Activated T-helper 1 cell treated with Interleukin-2 at 50 U/mL for 16 hours (primary cell): ENCODE measurements at places on chromosomes 2 and 18.

DNA sequence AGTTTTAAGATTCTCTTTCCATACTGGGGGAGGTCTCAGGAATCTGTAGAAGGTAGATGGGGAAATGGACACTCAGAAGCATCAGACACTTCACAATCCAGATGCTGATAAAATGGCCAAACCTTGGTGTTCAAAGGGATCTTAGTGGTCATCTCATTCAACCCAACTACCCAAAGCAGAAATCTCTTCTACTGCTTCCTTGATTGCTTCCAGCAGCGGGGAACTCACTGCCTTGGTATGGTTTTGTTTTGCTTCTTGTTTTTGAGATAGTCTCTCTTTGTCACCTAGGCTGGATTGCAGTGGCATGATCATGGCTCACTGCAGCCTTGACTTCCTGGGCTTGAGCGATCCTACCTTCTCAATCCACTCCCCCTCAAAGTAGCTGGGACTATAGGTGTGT is 39.3 kb upstream of the PTMA start:
- DNase-seq: no peak

DNA sequence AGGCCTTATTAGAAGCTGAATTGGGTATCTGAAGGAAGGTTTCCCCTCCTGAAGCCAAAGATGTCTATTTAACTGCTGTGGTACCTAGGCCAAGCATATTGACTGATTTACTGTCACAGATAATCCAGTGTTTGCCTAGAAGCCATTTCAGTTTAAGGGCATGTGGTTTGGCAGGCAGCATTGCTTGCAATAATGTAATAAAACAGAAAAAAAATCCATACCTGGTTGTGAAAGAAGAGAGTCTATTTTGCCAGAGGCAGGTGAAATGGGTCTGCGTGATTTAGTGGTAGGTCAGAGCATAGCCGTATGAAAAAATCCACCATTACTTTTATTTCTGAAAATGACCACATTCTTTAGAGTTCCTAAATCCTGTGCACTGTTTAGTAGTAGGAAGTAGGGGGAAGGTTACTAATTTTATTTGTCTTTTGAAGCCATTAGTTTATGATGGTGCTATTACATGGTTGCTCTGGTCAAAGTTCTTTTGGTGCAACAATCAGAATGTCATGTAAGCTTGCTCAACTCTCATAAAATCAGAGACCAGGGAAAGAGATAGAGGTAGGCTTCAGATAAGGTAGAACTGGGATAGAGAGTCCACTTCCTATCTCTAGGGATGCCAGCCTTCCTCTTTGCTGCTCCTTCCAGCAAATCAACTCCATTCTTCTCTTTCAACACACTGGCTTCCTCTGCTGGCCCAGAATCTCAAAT is 343.4 kb downstream of the GPD2 start:
- no peak for DNase-seq

DNA sequence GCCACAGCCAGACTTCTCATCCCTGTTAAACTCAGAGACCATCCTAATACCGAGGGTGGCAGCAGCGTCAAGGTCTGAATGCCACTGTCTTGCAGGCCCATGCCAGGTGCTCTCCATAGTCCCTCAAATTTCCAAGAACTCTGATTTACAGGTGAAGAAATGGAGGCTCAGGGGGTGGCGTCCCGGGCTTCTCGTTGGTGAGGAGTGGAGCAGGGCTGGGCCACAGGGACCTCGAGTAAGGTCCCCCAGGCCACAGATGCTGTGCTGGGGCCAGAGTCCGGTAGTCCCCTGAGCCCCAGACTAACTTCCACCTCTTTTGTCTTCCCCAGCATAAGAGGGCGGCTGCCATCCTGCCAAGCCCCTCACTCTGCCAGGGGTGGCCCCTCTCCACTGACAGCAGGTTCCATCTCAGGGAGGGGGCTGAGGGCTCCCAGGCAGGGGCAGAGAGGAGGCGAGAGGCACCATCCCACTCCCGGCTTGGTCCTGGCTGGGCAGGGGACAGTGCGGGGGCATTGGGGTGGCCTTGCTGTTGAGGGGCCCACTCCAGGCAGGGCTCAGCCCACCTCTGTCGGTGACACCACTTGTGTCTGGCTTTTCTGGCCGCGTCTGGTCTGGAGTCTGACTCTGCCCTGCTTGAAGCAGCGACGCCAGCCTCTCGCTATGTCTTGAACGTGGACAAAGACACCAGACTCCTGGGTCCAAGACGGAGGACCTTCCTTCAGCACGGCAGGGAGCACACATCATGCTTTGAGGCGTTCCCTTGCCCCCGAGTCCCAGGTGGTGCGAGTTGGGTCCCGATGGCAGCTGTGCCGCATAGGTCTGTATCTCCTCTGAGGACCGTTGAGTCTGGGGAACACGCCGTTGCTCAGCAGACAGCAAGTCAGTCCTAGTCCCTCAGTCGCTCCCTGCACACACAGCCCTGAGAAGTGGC is 15.9 kb upstream of the KLHL30 start:
- no peak for DNase-seq

DNA sequence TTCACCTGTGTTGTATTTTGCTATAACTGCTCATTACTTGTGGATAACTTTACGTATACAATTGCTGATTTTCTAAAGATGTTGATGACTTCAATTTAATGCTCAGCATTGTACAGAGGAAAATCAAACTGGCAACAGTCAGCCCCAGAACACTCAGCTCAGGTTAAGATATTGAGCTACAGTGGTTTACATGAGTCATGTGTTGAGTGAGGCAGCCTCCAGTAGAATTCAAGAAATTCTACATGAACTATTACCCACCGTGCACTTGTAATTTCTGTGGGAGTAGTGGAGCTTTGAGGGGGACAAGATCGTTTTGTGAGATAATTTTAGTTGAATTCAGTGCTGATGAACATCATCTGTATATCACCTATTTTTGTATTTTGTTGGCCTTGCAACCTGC is 292.3 kb downstream of the ALPK2 start:
- DNase-seq: no peak

DNA sequence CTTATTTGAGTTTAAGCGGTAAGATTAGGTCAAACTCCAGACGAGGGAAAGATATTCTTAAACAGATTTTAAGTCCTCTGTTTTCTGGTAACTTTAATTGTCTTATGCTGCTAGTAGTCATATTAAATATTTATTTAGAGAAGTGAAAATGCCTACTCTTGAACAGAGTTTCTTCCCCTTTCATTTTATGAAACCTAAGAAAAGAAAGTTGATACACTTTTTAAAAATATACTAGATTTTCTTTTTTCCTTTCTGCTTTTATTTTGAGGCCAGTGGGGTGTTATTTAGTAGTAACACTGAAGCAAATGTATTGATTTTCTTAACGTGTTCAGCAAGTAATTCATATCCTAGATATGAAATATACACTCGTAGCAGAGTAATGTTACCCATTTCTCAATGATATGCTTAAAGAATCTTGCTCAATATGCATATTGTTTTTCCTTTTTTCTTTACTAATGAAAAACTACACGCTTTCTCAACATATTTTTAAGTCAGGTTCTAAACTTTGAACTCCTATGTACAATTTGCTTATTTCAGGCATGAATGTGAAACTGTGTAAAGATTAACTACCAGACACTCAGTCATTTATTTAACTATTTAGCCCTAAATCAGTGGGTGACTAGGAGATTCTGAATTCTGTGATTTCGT is 691 bp downstream of the KYNU start:
- DNase-seq: no peak

GRCh38 chr2:240786871-240787311 is 33.1 kb downstream of the KIF1A start:
- no peak for DNase-seq

- DNase-seq: no peak
Observed at GRCh38 chr2:182726473-182726872, 10.4 kb downstream of the DNAJC10 start.

DNA sequence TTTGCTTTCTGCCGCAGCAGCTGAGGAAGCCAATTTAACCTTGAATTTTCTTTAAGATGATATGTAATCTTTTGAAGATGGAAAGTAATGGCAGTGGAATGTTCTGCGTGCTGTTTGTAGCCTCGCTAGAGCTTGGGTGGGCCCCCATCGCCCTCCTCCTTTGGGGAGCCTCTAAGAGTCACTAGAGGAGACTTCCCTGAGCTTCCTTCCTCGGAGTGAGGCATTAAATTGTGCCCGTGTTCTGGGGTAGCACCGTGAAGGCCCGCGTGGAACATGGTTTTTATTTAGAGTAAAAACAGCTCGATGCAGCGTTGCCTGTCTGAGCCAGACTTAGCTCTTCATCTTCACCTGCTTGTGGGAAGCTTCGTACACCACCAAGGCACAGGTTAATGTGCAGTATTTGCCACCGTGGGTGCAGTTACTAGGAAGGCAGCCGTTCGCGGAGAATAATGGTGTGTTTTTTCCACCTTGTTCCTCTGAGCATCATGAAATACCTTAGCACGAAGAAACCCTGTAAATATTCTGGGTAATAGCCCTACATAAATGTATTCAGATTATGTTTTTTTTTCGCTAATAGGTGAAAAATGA is 38.5 kb downstream of the NCK2 start:
- DNase-seq: no peak

GRCh38 chr18:41660654-41661053 is 294.4 kb upstream of the PIK3C3 start:
- DNase-seq: no peak

- DNase-seq: no peak
Observed at GRCh38 chr18:6248017-6248416, 166.7 kb downstream of the L3MBTL4 start.

- no peak for DNase-seq
Observed at GRCh38 chr2:118813601-118814339, 33.7 kb downstream of the EN1 start.

GRCh38 chr2:67938053-67938452 is 124.8 kb downstream of the C1D start:
- DNase-seq: no peak

GRCh38 chr2:58794103-58794502 is 553.0 kb upstream of the FANCL start:
- no peak for DNase-seq

DNA sequence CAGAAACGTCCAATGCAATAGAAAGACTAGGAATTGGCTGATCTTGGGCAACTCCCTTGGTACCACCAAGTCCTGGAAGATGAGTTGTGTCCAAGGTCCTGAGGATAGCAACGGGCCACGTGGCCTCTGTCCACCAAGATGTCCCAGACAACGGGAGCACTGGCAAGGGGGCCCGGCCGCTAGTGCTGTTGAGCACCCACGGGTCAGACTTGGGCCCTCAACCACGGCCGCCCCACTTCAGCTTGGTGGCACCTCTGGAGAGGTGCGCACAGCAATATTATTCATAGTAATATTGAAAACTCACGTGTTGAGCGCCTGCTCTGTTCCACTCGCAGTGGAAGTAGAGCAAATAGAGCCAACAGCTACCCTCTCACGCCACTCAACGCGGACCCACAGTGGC is 19.0 kb downstream of the PASK start:
- DNase-seq: no peak

DNA sequence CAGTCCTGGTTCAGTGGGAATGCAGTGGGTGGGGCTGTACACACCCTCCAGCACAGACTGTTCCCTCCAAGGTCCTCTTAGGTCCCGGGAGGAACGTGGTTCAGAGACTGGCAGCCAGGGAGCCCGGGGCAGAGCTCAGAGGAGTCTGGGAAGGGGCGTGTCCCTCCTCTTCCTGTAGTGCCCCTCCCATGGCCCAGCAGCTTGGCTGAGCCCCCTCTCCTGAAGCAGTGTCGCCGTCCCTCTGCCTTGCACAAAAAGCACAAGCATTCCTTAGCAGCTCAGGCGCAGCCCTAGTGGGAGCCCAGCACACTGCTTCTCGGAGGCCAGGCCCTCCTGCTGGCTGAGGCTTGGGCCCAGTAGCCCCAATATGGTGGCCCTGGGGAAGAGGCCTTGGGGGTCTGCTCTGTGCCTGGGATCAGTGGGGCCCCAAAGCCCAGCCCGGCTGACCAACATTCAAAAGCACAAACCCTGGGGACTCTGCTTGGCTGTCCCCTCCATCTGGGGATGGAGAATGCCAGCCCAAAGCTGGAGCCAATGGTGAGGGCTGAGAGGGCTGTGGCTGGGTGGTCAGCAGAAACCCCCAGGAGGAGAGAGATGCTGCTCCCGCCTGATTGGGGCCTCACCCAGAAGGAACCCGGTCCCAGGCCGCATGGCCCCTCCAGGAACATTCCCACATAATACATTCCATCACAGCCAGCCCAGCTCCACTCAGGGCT is 17.5 kb upstream of the FAHD2A start:
- no peak for DNase-seq

GRCh38 chr2:236165842-236166795 is 2.1 kb downstream of the GBX2 start:
- DNase-seq: no peak

- no peak for DNase-seq
Observed at GRCh38 chr2:124001696-124002430, 23.2 kb upstream of the CNTNAP5 start.

- DNase-seq: no peak
Observed at GRCh38 chr2:159774370-159774990, 23.5 kb downstream of the CD302 start.

- DNase-seq: no peak
Observed at GRCh38 chr18:11654736-11655605, 34.1 kb upstream of the GNAL start.

DNA sequence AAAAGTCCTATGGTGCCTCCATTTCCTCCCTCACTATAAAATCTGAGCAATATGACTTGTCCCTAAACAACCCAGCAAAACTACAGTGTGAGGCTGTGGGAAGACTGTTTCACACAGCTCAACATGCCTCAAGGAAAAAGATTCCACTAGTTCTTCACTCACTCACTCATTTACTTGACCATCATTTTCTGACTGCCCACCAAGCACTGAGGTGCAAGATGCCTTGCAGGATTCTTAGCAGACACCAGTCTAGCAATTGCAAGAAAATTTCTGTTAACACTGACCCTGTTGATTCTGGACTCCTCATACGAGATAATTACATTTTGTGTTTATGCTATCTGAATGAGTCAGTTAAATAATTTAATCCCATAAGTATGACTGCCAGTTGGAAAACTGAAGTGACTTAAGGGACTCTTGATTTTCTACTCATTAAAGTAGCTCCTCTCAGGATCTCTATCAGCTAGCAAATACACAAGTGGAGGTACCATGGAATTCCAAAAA is 51.9 kb upstream of the PCBP1 start:
- no peak for DNase-seq

DNA sequence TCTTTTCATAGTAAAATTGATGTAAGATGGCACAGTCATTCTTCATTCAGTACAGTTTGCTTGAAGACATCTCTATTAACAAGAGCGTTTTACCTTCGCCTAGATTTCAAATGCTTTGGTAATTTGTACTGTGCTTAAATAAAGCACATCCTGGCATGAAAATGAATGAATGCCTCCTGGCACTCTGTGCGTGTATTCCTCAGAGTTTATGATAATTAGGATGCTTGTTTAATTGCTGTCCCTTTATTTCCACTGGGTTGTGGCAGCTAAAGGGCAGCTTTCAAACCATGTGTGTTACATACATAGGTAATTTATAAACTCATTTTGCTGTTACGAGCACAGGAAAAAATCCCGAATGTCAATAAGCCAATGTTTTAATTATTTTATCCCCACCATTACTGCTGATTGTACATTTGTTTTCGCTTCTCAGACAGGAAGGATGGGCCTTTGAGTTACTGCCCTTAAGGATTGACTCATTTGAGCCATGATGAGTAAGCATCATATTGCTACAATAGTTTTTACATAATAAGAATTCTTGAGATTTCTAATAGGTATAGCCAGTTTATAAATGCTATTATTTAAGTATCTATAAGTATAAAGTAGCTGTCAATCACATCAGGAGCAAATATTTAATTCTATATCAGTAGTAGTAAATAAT is 516.5 kb downstream of the XIRP2 start:
- DNase-seq: no peak
